Stimulated activated CD4-positive, alpha-beta T cell treated with anti-CD3 and anti-CD28 coated beads, TNF-alpha, amount 100 ng/mL, for 24 hours (primary cell): ENCODE measurements at places on chromosomes 6 and 20.
A peak's percentile ranks its signal among the peaks of the same experiment; 100 is the strongest.

- DNase-seq, result no peak
Observed at GRCh38 chr20:47353692-47354463, 2.6 kb downstream of the ZMYND8 start.

- DNase-seq, result no peak
Observed at GRCh38 chr6:19524366-19525186, 312.6 kb upstream of the ID4 start.

GRCh38 chr6:10177704-10178103 lies 237.2 kb downstream of the TFAP2A start:
- DNase-seq, result no peak

GRCh38 chr6:42128460-42129359 lies 13.7 kb downstream of the C6orf132 start:
- no peak for DNase-seq

GRCh38 chr6:76876922-76877553 lies 586.3 kb downstream of the HTR1B start:
- DNase-seq, result no peak

DNA sequence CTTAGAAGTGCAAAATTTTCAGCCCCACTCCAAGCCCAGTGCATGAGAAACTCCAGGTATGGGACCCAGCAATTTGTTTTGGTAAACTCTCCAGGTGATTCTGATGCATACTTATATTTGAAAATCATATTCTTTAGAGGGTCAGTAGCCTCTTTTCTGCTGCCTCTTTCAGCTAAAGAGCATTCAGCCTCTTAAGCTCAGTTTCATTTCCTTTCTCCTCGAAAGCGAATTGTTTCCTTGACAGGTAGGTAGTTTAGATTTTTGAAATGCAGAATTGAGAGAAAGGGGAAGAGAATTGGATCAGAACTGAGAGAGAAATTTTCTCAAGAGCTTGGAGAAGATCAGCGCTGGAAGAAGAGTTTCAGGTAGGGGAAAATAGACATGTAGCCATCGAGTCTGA lies 995.8 kb upstream of the FLRT3 start:
- no peak for DNase-seq

DNA sequence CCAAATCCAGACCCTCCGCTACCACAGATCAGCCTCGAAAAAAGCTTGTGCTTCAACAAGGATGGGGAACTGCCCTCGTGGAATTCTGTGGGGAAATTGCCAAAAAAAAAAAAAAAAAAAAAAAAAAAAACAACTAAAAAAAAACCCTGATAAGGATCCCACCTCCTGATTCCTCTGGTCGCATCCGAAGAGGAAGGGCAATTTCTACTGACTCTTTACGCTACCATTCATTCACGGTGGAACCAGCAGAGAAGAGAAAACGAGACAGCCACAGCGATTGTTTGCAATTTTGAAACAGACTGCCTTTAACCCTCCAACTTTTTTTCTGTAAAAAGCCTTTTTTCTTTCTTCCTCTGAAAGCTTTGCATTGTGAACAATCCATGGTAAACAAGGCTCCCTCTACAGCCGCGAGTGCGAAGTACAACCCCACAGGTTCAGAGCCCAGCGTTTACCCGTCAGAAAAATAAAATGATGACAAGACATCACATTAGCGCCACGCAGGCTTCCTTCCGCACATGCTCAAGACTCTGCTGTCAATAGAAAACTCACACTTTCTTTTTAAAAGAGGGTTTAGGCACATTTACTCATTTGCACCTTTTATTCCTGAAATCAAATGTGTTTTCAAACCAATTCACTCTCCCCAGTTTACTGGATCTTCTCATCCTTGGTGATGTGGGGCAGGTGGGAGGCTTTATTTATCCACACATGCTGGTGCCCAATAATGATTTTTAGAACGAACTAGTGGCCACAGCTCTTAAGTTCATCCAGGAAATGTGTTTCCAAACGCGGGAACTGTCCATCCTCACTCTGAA lies 100.0 kb downstream of the NOL4L start:
- peak; percentile 81 for DNase-seq

DNA sequence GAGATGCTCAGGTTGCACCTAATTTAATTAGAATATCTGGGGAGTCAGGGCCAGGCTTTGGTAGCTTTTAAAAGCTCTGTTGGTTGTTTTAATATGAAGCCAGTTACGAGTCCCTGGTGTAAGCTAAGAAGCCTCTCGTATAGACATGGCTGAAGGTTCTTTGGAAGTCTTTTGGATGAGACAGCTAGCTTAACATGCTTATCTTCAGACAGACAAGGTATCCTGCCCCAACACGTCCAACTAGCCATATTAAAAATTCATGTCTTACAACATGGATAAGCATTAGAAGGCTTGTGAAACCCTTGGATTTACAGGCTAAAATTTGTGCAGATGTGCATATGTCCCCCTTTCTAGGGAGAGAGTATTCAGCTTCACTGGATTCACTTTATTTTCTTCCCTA lies 105.7 kb upstream of the KCNK16 start:
- DNase-seq, result no peak

DNA sequence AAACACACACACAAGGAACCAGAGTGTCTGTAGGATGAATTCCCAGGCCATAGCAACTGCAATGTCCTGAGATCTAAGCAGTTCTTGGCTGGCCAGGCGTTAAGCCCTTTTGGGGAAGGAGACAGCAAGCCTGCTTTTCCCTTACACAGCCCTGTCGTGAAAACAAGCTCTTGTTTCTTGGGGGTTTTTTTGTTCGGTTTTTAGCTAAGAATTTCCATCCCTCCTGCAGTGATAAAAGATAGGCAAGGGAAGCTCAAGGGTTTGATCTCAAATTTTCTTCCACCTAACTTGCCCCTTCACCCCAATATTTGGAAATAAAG lies 1.5 kb downstream of the TNFRSF21 start:
- DNase-seq, result no peak

- DNase-seq, result no peak
Observed at GRCh38 chr6:51025082-51025777, 206.6 kb downstream of the TFAP2B start.

DNA sequence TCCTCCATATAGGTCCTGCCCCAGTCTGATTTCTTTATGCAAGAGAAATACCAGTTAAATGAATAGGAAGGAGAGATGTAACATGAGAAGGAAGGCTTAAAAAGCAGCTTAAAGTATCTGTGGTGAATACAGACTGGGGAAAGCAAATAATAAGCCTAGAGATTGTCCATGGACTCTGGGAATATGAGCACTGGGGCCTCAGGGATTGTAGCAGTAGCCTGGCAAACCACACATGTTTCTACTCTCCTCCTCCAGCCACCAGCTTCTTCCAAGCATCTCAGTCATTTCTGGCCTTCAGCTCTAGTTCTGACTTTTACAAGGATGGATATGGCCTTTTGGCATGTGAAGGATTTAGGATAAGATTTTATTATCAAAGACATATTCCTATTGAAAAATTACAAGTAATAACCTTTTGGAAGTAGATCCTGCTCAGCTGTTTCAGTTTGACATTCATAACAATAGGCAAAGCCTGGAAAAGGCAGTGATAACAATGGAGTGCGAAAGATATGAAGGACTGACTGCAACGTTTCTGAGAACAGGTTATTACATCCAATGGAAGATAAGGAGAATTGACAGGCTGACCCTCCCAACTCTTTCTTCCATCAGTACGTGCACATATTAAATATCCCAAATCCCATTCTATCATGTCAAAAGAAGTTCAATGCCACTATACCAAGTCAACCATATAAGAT lies 41.6 kb downstream of the CYP39A1 start:
- DNase-seq, result no peak

DNA sequence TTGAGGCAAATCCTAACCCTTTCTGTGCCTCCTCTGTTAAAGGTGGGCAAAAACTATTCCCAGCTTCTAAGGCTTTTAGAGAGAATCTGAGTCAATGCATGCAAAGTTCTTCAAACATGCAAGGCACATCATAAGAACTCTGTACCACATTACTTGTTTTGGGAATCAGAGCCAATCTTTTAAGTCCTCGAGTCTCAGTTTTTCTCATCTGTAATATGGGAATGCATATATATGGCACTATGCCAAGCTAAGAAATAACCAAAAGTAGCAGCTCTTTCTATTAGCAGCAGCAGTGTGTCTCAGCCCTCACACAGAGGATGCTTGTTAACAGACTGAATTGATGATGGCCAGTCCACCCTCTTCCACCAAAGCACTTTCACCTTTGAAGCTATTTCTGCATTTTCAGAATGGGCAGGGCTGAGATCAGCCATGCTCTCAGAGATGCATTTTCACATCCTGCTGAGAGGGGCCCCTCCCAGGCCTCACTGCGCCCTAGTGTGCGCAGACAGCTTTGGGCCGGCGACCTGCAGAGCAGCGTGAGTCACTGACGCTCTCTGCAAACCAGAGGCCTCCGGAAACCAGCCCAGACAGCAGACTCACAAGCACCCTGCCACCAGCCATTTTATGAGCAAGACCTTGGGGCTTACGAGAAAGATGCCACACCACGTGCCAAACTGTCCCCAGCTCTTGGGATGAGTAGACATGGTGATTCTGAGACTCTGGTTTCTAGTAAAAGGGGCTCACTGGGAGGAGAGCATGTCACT lies 138.0 kb downstream of the NFATC2 start:
- peak; percentile 66 for DNase-seq

DNA sequence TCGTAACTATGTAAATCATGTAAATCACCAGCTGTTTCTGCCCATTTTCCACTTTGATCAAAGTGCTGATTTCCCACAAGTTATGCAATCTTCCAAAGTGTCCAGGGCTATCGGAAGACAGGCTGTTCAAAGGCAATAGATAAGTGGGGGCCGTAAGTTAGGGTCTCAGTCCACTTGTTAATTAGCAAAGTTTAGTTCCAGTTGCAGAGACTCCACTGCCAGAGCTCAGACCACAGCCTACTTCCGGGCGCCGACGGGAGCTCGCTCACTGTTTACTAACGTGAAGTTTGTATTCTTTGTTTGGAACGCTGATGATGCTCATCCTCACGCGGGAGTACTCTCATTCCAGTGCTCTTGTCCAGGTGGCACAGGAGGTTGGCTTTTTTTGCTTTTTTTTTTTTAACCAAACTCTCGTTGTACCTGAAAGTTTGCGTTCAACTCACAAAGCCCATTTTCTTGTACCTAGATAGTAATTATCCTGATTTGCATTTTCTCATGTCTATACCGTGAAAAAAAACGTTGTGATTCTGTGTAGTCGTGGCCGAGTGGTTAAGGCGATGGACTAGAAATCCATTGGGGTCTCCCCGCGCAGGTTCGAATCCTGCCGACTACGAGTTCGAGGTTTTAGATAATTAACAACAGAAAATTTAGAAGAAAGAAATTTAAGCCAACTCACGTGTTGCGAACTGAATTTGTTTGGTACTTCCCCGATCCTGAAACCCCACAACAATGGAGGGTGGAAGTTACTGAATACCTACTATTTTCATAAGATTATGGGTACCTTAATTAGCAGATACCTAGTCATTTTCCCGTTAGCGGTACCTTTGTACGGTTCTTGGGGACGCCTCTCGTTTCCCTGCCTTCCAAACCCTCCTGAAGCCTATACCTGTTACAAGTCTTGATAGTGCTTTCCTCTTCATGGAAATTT lies 29.9 kb upstream of the ZNF184 start:
- DNase-seq, result peak; percentile 82

GRCh38 chr6:3848380-3848779 lies 793 bp upstream of the FAM50B start:
- no peak for DNase-seq

GRCh38 chr6:119539066-119539746 lies 189.6 kb upstream of the MAN1A1 start:
- DNase-seq, result no peak

- DNase-seq, result no peak
Observed at GRCh38 chr6:73302339-73302738, 39.3 kb upstream of the KHDC1 start.

DNA sequence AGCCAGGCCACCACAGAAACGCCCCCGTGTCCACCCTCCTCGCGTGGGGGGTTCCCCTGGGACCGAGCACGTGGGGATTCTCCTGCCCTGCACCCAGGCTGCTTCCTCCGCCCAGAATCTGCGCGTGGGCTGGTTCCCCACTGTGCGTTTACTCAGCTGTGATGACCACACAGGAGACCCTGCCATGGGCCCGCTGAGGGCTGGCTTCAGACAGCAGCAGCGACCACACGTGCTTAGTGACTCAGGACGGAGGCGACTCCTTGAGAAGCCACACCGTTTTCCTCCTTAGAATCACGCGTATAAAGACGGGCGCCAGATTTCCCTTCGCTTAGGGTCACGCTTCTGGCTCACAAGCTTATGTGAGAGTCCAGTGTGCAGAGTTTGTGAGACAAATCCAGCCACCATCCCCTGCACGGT lies 63.9 kb upstream of the PDE10A start:
- no peak for DNase-seq

DNA sequence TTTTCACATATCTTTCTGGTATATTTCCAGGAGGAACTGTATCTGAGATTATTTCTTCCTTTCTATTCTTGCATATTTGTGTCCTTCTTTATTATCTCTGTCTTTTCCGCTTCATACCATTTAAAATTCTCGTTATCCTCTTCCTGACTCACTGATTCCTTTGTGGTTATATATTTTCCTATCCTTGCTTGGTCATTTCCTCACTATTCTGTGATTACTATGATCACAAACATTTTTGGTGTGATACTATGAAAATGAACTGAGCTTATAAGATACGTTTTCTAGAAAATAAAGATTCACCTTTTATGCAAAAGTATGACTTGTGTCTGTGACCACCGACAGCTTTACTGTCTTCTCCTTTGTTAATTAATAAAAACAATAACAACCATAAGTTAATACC lies 26.5 kb upstream of the MYCT1 start:
- DNase-seq, result no peak

DNA sequence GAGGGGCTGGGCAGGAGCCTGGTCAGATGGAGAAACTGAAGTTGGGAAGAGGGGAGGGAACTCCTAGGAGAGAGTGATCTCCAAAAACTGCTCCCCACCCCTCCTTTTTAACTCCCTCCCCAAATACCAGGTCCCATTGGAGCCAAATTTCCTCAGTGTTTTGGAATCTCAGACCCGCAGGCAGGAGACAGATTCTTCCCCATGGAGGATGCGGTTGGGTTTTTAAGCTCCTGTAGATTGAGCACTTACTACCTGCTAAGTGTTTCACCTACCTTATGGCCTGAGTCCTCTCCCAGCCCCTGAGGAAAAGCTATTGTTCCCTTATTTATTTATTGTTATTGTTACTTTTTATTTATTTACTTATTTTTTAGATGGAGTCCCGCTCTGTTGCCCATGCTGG lies 73.2 kb downstream of the CEBPB start:
- DNase-seq, result no peak

- DNase-seq, result no peak
Observed at GRCh38 chr6:132320007-132320406, 81.3 kb downstream of the MOXD1 start.

DNA sequence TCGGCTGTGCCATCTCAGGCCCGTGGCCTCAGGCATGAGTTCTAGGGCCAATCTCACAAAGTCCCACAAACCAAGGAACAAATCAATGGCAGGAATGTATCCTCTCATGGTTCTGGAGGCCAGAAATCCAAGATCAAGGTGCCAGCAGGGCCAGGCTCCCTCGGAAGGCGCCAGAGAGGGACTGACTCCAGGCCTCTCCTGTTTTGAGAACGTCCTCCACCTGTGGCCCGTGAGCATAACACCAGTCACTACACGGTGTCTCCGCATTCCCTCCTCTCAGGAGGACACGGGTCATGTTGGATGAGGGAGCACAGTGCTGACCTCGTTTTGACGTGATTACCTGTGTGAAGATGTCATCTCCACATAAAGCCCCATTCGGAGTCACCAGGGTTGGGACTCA lies 45.0 kb upstream of the SMOC2 start:
- no peak for DNase-seq
